ENCODE measurements at places on chromosomes 3 and 15.

DNA sequence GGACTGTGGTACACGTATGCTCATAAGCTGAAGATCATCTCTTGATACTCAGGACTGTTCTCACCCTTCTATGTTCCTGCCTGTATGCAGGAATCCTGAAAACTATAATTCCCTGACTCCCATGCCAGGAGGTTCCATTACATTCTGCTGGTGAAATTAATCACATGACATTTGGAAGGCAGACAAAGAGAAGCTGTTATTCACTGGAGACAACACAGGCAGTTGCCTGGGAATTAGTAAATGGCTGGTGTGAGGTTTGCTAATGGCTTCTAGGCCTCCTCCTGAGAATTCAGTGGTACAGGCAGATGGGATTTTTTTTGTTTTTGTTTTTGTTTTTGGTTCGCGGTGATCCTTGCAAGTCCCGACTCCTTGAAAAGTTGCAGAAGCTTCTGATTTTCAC is 91.4 kb downstream of the CTNNB1 start:
- no peak for DNase-seq
- no peaks in the 10 kb centered on the region for H3K4me1 ChIP-seq
- no peak overlapping the region for H3K4me3 ChIP-seq
- H3K36me3 ChIP-seq: no peaks in the 10 kb centered on the region
- H3K27me3 ChIP-seq: no peaks in the 10 kb centered on the region

- no peak overlapping the region for H3K4me3 ChIP-seq
- H3K4me1 ChIP-seq: peaks cover 4% of the 10 kb centered on the region
- H3K27me3 ChIP-seq: no peaks in the 10 kb centered on the region
- no peak overlapping the region for H3K27ac ChIP-seq
Observed at GRCh38 chr3:39216176-39216790, 23.9 kb upstream of the XIRP1 start.

GRCh38 chr15:44414001-44414400 is 13.4 kb upstream of the CTDSPL2 start:
- peaks cover 39% of the 10 kb centered on the region for H3K36me3 ChIP-seq
- no peak for DNase-seq
- H3K4me1 ChIP-seq: no peaks in the 10 kb centered on the region
- no peak overlapping the region for H3K4me3 ChIP-seq
- no peak overlapping the region for H3K27ac ChIP-seq

DNA sequence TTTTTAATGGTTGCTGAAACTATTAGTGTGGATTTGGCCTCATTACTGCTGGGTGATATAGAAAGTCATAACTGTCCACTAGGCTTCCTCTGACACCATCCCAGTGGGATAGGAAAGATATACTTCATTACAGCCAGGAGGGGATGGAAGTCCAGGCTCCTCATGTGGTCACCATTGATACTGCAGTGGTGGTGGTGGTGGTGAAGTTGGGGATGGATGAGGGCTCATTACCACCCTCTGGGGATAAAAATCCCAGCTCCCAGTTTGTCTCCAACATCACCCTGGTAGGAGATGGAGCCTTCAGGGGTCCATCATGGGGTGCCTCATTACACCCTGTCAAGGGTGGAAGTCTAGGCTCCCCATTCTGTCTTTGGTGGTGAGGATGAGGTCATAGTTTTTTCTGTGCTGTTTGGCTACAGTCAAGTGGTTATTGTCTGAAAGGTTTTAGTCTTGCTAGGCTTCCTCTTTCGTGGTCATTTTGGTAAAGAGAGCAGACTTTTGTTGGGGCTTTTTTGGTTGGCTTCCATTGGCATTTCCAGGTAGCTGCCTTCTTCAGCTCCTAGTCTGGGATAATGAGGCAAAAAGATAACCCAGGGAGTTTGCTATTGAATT is 30.1 kb upstream of the FILIP1L start:
- no peak overlapping the region for H3K27ac ChIP-seq
- H3K27me3 ChIP-seq: no peaks in the 10 kb centered on the region
- no peak for DNase-seq
- peaks cover 4% of the 10 kb centered on the region for H3K4me1 ChIP-seq

- no peaks in the 10 kb centered on the region for H3K36me3 ChIP-seq
- peak overlapping the region; percentile 13 for H3K27ac ChIP-seq
- no peak overlapping the region for H3K4me3 ChIP-seq
- DNase-seq: no peak
- H3K4me1 ChIP-seq: peaks cover 58% of the 10 kb centered on the region
- no peaks in the 10 kb centered on the region for H3K27me3 ChIP-seq
Observed at GRCh38 chr3:123757281-123757940, 126.7 kb downstream of the MYLK start.

DNA sequence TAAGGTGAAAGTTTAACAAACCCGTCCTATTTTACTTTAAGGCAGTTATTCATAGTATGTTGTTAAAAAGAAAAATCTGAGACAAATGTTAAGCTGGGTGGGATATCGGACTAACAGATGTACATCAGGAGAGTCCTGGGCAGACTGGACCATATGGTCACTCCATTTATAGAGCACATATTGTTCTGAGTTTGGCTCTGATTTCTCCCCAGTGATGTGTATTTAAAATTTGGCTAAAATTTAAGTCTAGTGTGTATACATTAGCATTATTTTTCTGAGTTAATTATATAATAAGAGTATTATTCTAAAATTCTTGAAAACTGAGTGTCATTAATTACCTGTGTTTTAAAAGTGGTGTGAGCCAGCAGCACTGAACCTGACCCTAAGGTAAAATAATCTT is 6.1 kb downstream of the GMPS start:
- DNase-seq: no peak
- peaks cover 50% of the 10 kb centered on the region for H3K4me1 ChIP-seq
- no peak overlapping the region for H3K27ac ChIP-seq
- no peak overlapping the region for H3K4me3 ChIP-seq
- H3K36me3 ChIP-seq: no peaks in the 10 kb centered on the region
- no peaks in the 10 kb centered on the region for H3K27me3 ChIP-seq

DNA sequence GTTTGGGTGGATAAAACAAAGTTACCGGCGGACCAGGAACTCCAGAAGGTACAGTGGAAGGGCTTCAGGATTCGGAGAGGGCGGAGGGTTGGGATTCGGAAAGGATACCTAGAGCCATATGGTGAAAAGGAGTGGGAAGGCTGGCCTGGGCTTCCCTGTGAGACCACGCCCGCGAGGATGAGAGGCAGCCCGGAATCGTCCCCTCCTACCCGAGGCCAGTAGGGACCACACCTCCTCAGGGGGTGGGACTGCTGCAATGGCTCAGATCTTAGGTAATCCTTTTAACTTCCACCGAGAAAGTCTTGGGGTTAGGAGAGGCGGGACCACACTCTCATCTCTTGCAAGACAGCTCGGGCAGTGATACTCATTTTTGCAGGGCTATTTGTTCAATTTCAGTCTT is 511.3 kb downstream of the OCA2 start:
- no peaks in the 10 kb centered on the region for H3K27me3 ChIP-seq
- H3K36me3 ChIP-seq: no peaks in the 10 kb centered on the region
- no peak overlapping the region for H3K27ac ChIP-seq
- peak; percentile 72 for DNase-seq
- no peaks in the 10 kb centered on the region for H3K4me1 ChIP-seq

DNA sequence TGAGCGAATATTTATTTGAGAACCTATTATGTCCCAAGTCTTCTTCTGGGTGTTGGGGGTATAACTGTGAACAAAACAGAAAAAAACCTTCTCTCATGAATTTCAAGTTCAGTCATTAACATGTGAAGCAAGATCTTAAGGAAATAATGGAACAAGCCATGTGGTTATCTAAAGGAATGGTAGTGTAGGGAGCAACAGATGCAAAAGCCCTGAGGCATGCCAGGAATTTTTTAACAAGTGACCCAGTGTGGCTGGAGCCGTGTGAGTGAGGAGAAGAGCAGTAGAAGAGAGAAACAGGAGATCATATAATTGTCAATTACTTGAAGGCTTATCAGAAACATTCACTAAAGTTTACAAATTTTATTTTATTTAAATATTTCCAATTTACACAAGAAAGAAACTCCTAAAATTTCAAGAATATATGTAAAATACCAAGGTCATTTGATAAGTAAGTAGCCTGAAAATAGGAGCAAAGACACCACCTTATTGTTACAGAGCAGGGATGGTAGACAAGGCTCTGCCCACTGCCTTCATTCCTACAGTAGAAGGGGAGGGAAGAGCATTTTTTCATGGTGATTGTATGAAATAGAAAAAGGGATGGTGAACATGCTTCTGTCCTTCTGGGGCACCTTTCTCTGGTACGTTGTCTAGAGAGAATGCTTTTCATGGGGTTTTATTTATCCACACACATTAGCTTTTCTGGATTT is 345.1 kb downstream of the PLOD2 start:
- H3K27ac ChIP-seq: no peak overlapping the region
- H3K4me1 ChIP-seq: no peaks in the 10 kb centered on the region
- H3K36me3 ChIP-seq: no peaks in the 10 kb centered on the region
- H3K4me3 ChIP-seq: no peak overlapping the region

DNA sequence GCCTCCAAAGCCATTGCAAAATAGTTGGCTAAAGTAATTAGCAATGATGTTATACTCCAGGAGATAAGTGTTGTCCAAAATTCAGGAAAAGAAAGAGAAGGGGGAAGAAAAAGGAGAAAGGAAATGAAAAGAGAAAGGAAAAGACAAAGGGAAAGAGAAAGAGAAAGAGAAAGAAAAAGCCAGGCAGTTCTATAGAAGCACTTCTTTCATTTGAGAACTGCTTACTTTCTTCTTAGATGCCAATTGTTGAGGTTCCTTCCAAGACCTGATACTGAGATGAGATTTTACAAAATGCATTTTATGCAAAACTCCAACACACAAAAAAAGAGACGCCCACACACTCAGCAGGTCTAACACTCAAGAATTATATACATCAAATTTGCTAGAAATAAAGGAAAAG is 298.4 kb downstream of the KCNH8 start:
- H3K27me3 ChIP-seq: no peaks in the 10 kb centered on the region
- no peak overlapping the region for H3K4me3 ChIP-seq
- no peaks in the 10 kb centered on the region for H3K36me3 ChIP-seq
- H3K4me1 ChIP-seq: no peaks in the 10 kb centered on the region
- no peak overlapping the region for H3K27ac ChIP-seq
- no peak for DNase-seq

DNA sequence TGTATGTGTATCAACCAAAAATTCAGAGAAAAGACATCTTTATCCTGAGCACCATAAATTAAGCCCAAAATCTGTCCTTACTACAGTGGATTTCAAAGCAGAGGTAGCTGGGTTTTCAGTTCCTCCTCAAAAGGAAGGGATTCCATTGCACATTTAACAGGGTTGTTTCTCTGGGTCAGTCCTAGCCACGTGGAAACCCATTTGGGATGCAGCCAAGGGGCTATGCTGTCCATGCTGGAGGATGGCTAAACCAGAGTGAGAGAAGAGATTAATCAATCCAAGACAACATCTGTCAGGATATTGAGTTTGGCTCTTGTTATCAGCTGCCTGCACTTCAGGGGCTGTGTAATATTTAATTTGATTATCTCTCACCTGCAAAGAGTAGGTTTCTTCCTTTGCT is 28.1 kb downstream of the LSAMP start:
- no peaks in the 10 kb centered on the region for H3K4me1 ChIP-seq
- no peaks in the 10 kb centered on the region for H3K36me3 ChIP-seq
- no peak for DNase-seq
- H3K27ac ChIP-seq: no peak overlapping the region
- H3K4me3 ChIP-seq: no peak overlapping the region

GRCh38 chr15:85746641-85747040 is 48.1 kb downstream of the KLHL25 start:
- peaks cover 73% of the 10 kb centered on the region for H3K36me3 ChIP-seq
- H3K4me3 ChIP-seq: no peak overlapping the region

DNA sequence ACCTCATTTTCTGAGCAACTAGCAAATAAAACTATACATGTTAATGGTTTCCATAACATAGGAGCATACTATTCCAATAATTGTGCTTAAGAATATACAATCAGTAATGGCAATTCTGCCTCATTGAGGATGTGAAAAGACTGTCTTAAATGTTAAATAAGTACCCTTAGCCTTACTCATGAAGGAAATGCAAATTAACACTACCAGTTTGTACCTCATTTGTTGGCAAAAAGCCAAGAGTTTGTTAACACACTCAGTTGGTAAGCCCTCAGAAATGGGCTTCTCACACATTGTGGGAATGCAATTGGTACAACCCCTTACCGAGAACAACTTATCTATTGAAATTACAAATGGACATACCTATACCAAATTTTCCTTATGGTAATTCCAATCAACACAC is 9.2 kb upstream of the STT3B start:
- H3K27ac ChIP-seq: no peak overlapping the region
- no peak for DNase-seq
- no peaks in the 10 kb centered on the region for H3K4me1 ChIP-seq
- no peak overlapping the region for H3K4me3 ChIP-seq
- no peaks in the 10 kb centered on the region for H3K36me3 ChIP-seq
- H3K27me3 ChIP-seq: no peaks in the 10 kb centered on the region

- no peak overlapping the region for H3K27ac ChIP-seq
- H3K4me3 ChIP-seq: no peak overlapping the region
- H3K27me3 ChIP-seq: no peaks in the 10 kb centered on the region
Observed at GRCh38 chr15:73687351-73687750, 3.2 kb downstream of the CD276 start.

- H3K4me3 ChIP-seq: no peak overlapping the region
- DNase-seq: no peak
- H3K4me1 ChIP-seq: no peaks in the 10 kb centered on the region
- no peaks in the 10 kb centered on the region for H3K27me3 ChIP-seq
- H3K36me3 ChIP-seq: no peaks in the 10 kb centered on the region
Observed at GRCh38 chr3:88712552-88712951, 394.9 kb upstream of the EPHA3 start.

DNA sequence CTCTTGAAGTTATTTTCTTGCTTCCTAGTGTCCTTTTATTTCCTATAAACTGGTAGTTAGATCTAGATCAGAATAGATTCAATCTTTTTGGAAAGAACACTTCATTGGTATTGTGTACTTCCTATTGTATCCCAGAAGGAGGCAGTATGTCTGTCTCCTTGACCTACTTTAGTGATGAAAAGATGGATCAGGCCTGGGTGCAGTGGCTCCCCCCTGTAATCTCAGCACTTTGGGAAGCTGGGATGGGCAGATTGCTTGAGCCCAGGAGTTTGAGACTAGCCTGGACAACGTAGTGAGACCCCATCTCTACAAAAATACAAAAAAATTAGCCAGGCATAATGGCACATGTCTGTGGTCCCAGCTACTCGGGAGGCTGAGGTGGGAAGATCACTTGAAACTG is 12.0 kb downstream of the BSN start:
- H3K4me1 ChIP-seq: no peaks in the 10 kb centered on the region
- DNase-seq: no peak
- no peaks in the 10 kb centered on the region for H3K36me3 ChIP-seq
- H3K27me3 ChIP-seq: no peaks in the 10 kb centered on the region

DNA sequence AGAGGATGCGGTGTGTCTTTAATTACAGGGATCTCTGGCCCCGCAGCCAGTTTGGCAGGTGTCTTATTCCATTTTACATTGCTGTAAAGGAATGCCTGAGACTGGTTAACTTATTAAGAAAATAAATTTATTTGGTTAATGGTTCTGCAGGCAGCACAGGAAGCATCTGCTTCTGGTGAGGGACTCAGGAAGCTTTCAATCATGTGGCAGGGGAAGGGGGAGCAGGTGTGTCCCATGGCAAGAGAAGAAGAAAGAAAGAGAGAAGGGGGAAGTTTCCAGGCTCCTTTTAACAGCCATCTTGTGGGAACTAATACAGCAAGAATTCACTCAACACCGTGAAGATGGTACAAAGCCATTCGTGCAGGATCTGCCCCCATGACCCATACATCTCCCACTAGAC is 128.0 kb upstream of the CRBN start:
- H3K27me3 ChIP-seq: no peaks in the 10 kb centered on the region
- no peaks in the 10 kb centered on the region for H3K36me3 ChIP-seq
- H3K4me3 ChIP-seq: no peak overlapping the region

GRCh38 chr3:71245971-71246880 is 337.3 kb downstream of the FOXP1 start:
- peak overlapping the region; percentile 53 for H3K4me3 ChIP-seq
- no peaks in the 10 kb centered on the region for H3K36me3 ChIP-seq
- no peak for DNase-seq
- H3K27ac ChIP-seq: peak overlapping the region; percentile 83
- H3K27me3 ChIP-seq: no peaks in the 10 kb centered on the region

Data from esophagus muscularis mucosa (tissue), 4 donors.